ENCODE measurements at places on chromosomes 7 and 10.

GRCh38 chr7:94698275-94698674, 42.3 kb upstream of the SGCE start:
- DNase-seq, result no peak

DNA sequence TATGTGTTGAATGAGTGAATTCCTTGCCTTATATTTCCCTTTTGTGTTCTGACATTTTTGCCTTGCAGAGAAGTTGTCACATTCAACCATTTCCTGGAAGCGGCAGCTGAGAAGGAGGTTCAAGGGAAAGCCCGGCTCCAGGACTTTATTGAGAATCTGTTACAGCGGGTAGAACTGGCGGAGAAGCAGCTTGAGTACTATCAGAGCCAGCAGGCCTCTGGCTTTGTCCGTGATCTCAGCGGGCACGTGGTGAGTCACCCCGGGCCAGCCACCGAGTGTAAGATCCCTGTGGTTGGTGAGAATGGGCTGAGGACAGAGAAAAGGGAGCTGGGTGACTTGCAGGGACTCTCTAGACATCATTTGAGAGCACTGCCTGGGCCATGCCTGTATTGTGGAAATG, 14.2 kb downstream of the ZNF365 start:
- peak; percentile 82 for DNase-seq

DNA sequence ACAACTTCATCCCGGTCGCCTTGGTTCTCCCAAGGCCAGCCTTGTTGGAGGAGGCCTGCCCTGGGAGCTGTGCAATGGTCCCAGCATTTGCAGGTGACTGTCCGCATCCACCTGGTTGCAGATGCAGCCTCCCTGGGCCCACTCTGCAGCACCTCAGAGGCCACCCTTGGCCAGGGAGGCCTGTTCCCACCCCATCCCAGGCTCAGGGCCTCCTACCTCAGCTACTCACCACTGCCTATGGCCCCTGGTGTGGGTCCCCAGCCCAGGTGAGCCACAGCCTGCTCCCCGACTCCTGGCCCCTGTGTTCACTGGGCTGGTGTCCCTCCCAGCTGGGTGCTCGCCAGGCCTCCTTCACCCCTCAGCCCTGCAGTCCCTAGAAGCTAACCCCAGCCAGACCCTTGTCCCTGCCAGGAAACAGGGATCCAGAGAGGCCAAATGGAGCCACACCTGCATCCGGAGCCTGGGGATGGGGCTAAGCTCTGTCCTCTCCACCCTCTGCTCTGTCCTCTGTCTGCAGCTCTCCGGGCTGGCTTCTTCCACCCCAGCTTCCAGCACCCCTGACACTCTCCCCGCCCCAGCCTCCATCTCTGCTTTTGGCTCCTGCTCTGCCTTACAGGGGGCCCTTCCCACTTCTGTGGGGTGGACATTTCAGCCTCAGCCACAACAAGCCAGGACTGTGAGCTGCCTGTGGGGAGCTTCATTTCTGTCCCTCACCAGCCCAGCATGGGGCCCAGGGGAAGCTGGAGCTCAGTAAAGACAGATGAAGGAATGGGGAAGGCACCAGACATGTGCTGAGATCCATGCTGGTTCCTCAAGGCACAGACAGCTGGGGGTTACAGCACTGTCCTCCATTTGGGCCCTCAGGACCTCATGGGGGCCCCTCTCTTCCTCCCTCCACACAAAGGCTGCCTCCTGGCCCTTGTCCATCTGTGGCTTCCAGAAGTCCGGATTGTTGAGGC, 35.6 kb upstream of the ANTXRL start:
- DNase-seq, result no peak

DNA sequence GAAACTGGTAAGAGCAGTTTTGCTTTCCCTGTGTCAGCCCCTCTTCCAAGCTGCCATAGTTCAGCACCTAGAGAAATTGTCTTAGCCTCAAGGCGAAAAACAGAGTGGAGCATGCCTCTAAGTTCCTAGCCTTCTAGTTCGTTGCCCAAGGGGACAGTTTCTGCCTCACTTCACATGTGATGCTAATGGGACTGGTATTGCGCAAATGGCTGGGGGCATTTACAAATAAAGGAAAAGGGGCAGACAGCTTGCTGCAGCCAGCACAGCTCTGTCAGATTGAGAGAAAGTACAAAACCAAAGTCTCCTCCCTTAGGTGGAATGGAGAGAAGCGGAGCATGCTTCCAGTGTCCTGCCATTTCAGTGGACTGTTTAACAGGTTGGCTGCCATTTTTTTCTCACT, 567.7 kb downstream of the ETV1 start:
- DNase-seq, result no peak

DNA sequence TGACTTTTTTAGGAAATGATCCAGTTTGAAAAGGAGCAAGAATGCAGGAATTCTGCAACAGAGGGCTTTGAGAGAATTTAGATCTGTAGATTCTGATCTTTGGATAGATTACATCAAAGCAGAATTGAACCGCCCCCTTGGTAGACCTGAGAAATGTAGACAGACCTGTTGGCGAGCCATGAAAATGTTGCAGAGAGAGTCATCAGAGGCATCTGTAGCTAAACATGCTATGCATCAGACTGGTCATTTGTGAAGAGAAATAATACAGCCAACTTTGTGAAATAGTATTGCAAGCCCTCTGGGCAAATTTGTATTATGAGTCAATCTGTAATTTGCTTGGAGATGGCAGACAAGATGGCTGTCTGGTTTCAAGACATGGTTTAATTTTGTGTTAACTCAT, 4.3 kb upstream of the C1GALT1 start:
- DNase-seq, result no peak

DNA sequence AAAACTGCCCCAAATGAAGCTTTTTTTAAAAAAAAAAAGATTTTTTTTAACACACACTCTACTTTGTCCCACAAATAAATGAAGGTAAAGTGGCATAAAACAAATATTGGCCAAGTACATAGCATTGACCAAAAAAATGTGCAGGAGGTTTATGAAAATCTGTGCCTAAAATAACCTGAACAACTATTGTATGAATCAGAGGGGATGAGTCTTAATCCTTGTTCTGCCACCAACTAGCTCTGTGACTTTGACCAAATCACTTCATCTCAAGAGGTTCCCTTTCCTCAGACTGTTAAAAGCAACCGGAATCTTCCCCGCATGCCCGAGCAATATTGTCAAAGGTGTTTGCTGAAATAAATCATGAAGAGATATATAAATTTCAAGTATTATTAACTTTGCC, 150.4 kb upstream of the NEBL start:
- no peak for DNase-seq

DNA sequence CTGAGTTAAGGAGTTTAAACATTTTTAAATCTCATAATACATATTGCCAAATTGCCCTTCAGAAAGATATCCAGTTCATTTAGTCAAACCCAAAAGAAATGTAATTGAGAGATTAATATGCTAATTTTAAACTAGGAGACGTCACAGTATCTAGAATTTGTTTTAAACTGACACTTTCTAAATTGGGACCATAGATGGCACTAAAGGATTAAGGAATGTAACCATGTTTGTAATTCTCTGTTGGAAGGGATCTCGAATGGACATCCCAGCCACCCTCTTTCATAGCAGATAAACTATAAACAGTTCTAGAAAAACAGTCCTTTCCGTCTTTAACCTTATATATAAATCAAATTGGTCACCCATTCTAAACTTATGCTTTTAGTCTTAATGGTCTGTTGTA, 30.0 kb upstream of the SAMD9L start:
- no peak for DNase-seq

DNA sequence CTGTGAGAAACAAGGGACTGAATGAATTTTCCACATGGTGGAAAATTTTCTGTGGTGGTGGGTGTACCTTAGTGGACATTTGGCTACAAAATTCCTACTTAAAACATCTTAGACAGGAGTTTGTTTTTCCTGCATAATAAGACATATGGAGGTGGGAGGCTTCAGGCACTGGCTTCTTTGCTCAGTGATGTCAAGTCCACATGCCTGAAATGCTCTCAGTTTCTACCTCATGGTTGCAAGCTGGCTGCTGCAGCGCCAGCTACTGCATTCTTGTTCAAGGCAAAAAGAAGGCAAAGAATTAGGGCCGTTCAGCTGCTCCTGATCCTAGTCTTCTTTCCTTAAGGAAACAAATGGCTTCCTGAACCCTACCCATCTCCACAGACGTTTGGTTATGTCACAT, 99.9 kb upstream of the FAM204A start:
- no peak for DNase-seq

GRCh38 chr7:42222125-42222524, 14.9 kb downstream of the GLI3 start:
- no peak for DNase-seq

DNA sequence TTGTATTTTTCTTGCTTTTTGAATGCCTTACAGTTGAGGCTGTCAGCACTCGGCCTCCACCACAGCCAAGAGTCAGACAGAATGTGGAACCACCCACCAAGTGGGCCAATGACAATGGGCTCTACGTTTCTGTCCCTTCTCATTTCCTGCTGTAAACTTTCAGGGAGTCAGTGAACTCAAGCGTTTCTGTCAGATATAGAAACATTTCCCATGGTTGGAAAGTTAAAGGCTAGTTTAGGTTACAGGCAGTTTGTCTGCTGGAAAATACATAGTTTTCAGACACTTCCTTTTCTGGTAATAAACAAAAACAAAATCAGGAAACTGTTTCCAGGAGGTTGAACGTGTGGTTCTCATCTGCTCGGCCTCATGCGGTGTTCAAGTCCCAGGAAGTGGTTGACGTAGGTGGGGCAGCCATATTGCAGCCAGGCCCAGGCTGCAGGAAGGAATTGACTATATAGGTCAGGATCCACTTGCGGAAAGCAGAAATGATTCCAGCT, 245.1 kb downstream of the CAMK1D start:
- DNase-seq, result no peak

- DNase-seq, result peak; percentile 49
Observed at GRCh38 chr10:57657164-57657765, 610.4 kb downstream of the IPMK start.

DNA sequence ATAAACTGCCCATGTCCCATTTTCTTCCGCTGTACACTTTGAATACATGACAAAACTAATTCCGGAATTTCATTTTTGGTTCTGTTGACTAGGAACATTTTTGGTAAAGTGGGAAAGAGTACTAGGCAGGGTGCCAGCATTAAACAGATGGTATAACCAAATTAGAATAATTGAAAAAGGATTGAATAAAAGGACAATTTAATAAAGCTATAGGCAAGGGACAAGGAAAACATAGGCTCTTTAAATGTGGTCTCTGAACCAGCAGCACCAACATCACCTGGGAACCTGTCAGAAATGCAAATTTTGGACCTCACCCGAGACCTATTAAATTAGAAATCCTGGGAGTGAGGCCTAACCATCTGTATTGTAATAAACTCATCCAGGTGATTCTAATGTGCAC, 376.9 kb downstream of the LRRTM3 start:
- DNase-seq, result no peak

DNA sequence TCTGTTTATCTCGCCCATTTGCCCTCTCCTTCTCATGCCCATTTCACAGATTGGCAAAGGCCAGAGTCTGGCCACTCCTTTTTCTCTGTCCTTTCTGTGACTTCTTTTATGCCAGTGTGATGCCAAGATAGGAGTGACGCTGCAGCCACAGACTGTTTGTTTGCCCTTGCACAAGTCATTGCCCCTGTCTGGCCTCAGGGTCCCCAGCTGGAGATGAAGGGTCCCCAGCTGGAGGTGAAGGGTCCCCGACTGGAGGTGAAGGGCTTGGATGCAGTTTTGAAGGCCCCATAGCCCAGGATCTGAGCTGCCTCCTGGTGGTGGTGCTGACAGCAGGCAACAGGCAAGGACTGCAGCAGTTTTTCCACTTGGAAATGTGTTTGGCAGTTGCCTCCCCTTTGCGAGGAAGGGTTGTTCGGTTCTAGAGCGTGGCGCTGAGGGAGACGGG, 50.8 kb upstream of the SLC29A3 start:
- no peak for DNase-seq

- no peak for DNase-seq
Observed at GRCh38 chr7:20270867-20271266, 53.7 kb upstream of the MACC1 start.

- no peak for DNase-seq
Observed at GRCh38 chr7:6012355-6013104, 3.5 kb downstream of the AIMP2 start.
